ENCODE measurements at places on chromosomes 3 and 15.

GRCh38 chr3:30629746-30630145, 23.3 kb downstream of the TGFBR2 start:
- no peak for DNase-seq

- DNase-seq, result no peak
Observed at GRCh38 chr15:63749330-63749942, 84.3 kb downstream of the HERC1 start.

DNA sequence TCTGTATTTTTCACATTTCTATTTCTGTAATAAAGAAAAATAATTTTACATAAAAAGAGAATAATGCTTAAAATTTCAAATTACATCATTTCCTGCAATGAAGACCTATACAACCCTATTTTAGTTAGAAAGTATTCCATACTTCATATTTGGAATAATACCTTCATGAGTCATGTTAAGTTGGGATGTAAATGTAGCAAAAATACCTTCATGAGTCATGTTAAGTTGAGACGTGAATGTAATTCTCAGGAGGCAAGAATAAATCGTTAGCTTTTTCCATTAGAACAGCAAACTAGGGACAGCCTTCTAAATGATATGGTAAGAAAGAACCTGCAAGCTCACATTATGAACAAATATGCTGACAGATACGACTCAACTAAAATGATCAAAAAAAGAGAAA, 91.9 kb downstream of the NAALADL2 start:
- DNase-seq, result peak; percentile 2

DNA sequence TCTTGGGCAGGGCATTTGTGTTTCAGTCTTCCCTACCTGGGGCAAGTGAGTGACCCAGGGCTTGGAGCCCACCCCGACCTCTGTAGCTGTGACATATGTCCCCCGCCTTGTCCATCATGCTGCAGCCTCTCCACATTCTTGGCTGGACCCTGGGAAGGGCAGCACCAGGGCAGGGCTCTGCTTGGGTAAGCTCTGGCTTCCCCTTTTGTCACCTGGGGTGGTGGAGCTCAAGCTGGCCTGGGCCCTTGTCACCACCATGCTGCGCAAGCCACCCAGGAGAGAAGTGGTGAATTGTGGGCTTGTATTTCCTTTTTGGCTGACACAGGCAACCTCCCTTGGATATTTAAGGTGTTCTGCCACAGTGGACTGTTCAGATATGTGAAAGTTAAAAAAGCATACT, 29.3 kb downstream of the SPSB4 start:
- no peak for DNase-seq

GRCh38 chr3:186097663-186098451, 11.0 kb downstream of the ETV5 start:
- peak; percentile 24 for DNase-seq

DNA sequence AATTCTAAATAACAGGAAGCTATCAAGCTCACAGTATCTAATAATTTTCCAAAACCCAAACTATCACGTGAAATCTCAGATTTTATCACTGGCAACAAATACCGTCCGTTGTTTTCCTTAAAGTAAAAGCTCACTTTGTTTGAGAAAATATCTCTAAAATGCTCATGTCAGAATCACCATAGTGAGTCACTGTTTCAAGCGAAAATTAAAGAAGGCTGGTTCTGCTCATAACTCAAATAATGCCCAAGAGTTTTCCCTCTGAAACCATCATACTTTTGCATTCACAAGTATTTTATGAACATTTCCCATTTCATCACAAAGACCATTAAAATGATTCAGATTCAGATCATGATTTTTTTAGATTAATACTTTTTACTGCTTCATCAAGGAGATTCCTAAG, 50.6 kb downstream of the TBL1XR1 start:
- DNase-seq, result no peak

DNA sequence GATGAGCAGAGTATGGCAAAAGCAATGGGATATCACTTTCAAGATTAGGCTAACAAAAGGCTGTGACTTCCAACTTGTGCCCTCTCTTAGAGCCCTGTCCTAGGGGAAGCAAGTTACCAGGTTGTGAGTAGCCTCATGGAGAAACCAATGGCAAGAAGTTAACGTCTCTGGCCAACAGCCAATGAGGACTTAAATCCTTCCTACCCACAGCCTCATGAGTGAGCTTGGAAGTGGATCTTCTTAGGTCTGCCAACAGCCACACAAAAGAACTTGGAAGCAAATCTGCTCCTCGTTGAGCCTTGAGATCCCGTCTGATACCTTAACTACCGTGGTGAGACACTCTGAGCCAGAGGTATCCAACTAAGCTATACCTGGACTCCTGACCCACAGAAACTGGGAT, 5.7 kb downstream of the NME9 start:
- no peak for DNase-seq

DNA sequence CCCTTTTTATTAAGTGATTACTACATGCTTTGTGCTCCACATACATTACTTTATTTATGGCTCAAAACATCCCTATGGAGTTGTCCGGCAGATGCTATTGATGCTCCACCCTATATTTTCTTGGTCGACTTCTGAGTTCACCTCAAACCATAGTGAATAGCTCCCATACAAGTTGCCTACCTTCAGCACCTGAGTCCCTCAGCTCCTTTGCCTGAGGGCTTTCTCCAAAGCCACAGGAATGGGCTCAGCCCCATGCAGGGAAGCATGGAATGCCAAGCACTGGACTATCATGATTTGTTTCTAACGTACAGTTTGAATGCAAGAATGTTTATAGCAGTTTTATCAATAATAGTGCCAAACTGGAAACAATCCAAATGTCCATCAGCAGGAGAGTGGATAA, 124.8 kb upstream of the TNIK start:
- DNase-seq, result no peak

- DNase-seq, result no peak
Observed at GRCh38 chr3:77204788-77205187, 164.9 kb downstream of the ROBO2 start.
